ENCODE measurements at places on chromosomes 4 and X. TPM values are rescaled to one million over a fixed set of nuclear protein-coding genes. Genes with fewer than 3 reads are reported as not detected.

DNA sequence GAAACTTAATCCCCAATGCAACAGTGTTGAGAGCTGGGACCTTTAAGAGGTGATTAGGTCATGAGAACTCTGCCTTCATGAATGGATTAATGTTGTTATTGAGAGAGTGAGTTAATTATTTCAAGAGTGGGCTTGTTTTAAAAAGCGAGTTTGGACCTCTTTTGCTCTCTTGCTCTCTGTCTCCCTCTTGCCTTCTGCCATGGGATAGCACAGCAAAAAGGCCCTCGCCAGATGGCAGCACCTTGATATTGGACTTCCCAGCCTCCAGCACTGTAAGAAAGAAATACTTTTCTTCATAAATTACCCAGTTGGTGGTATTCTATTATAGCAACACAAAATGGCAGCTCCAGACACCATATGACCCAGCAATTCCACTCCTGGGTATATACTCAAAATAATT is 7.0 kb upstream of the ATP6AP2 start:
- no peaks in the 10 kb centered on the region for H3K27me3 ChIP-seq
- H3K4me3 ChIP-seq = no peak overlapping the region
- H3K36me3 ChIP-seq = no peaks in the 10 kb centered on the region
- H3K27ac ChIP-seq = no peak overlapping the region
- peaks cover 11% of the 10 kb centered on the region for H3K4me1 ChIP-seq

DNA sequence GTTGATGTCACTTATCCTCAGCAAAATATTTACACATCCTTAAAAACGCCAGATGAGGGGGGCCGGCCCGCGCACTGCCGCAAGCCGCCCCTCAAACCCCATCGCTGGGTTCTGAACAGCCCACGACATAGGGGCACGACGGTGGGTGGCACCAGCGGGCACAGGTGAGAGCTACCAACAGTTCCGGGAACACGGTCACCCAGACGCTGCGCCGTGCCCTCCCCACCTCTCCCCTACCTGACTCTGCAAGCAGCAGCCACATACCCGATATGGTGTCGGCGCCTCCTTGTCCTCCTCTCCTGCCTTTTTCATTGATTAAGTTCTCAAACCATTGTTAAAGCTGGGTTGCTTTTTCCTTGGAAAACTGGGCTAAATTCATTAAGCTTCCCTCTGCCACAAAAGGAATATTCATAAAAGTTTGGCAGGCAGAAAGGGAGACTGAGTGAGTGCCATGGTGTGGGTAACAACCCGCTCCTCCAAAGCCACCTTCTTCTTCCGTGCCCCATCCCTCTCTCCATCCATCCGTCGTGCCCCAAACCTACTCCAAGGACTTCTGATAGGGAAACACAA is 1.4 kb downstream of the RAI2 start:
- no peak overlapping the region for H3K27ac ChIP-seq
- H3K4me1 ChIP-seq = no peaks in the 10 kb centered on the region
- no peak for DNase-seq
- H3K27me3 ChIP-seq = peaks cover 5% of the 10 kb centered on the region
- no peaks in the 10 kb centered on the region for H3K36me3 ChIP-seq

DNA sequence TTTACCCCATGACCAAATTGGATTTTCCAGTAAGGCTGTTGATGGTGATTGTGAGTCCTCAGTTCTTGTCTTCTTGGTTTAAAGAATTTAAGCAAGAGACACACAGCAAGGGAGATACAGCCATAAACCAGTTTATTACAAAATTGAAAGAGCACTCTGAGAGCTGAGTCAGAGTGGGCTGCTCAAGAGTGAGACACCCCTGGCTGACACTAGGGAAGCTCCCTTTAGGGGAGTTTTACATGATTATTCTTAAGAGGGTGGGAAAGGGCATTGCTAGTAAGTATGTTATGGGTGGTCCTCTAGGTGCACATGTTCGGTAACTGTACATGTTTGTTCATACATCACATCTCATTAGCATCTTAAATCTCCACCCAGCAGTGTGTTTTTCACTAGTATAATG is 18.8 kb upstream of the ZNF81 start:
- no peaks in the 10 kb centered on the region for H3K27me3 ChIP-seq
- no peak overlapping the region for H3K4me3 ChIP-seq
- H3K27ac ChIP-seq = no peak overlapping the region
- DNase-seq = no peak
- H3K36me3 ChIP-seq = no peaks in the 10 kb centered on the region
- H3K4me1 ChIP-seq = no peaks in the 10 kb centered on the region

DNA sequence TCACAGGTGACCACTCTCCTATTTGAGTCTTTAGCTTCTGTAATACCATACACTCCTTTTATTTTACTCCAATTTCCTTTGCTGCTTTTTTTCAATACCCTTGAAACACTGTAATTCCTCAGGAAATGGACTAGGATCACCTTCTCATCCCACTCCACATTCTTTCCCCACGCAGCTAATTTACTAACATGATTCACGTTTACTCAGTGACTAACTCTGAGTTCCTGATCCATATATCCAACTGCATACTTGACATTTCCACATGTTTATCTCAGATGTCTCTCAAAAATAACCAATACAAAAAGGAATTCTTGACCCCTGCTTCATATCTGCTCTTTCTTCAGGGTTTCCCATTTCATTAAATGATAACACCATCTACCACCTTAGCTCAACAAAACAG is 19.9 kb downstream of the RPS6KA6 start:
- no peaks in the 10 kb centered on the region for H3K4me1 ChIP-seq
- H3K36me3 ChIP-seq = no peaks in the 10 kb centered on the region
- no peak for DNase-seq
- no peak overlapping the region for H3K27ac ChIP-seq
- H3K27me3 ChIP-seq = no peaks in the 10 kb centered on the region

DNA sequence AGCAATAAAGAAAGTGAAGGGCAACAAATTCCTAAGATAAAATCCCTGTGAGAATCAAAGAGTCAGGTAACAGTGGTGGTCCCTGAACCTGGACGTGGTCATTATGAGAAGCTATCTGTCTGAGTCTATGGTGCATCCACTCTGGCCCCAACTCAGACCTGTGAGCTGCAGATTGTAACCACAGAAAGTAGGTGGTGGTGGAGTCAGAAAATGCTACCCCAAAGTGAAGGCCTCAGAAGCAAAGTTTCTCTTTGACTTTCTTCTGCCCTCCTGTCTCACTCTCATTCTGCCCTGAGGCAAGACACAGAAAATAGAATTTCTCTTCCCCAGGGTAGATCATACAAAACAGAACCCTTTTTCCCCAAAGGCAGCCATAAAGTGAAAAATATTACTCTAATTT is 84.1 kb upstream of the NEIL3 start:
- no peak overlapping the region for H3K27ac ChIP-seq
- no peaks in the 10 kb centered on the region for H3K4me1 ChIP-seq
- DNase-seq = no peak
- no peaks in the 10 kb centered on the region for H3K36me3 ChIP-seq
- H3K4me3 ChIP-seq = no peak overlapping the region

DNA sequence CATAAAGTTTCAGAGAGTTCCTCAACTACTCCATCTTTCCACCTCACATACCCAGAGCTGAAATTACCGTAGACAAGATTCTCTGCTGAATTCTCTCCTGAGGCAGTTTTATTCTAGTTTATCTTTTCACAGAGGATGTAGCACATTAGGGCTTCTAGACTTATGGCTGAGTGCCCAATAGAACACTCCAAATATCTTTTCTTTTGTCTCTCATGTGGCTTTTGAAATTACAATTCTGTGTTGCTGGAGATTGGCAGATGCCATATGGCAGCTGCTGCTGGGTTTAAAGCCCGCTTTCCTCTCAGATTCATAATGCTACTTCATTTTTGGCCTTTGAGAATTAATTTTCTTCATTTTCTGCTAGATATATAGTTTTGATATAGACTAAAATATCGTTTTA is 107.6 kb upstream of the BANK1 start:
- no peak overlapping the region for H3K27ac ChIP-seq
- no peaks in the 10 kb centered on the region for H3K27me3 ChIP-seq
- H3K36me3 ChIP-seq = no peaks in the 10 kb centered on the region
- DNase-seq = no peak

DNA sequence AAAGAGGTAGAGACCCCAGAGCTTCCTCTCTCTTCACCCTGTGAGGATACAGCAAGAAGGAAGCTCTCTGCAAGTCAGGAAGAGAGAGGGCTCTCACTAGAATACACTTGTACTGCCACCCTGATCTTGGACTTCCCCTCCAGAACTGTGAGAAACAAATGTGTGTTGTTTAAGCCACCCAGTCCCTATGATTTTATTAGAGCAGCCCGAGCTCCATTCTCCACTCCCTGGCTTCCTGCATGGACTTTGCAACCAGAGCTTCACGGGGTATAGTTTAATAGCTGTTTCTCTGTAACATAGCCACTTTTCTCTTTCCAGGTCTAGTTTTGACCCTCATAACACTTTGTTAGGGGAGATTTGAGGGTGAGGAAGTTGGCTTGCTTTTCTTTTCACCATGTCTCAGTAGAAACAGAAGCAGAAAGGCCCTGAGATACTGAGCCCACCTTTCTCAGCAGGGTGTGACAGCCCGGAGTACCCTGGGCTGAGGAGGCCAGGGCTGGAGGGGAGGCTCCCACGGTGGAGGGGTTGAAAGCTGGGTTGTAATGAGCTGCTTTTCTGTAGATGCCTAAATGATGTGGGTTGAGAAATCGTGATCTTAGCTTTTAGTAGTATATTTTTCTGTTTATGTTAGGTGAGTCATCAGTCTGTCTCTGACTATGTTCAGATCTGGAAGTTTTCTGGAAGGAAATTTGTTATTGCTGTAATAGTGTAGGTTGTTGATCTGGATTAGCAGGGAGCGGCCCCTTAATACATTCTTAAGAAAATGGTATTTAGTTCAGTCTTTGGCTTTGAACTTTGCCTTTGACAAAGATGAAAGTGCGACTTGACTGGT is 118.6 kb downstream of the PTTG2 start:
- H3K27me3 ChIP-seq = no peaks in the 10 kb centered on the region
- H3K4me3 ChIP-seq = no peak overlapping the region
- peak overlapping the region; percentile 1 for H3K27ac ChIP-seq
- peaks cover 17% of the 10 kb centered on the region for H3K36me3 ChIP-seq
- DNase-seq = no peak

- no peak overlapping the region for H3K4me3 ChIP-seq
- no peaks in the 10 kb centered on the region for H3K4me1 ChIP-seq
- no peak overlapping the region for H3K27ac ChIP-seq
- H3K36me3 ChIP-seq = no peaks in the 10 kb centered on the region
Observed at GRCh38 chr4:124219389-124219788, 493.1 kb downstream of the ANKRD50 start.

DNA sequence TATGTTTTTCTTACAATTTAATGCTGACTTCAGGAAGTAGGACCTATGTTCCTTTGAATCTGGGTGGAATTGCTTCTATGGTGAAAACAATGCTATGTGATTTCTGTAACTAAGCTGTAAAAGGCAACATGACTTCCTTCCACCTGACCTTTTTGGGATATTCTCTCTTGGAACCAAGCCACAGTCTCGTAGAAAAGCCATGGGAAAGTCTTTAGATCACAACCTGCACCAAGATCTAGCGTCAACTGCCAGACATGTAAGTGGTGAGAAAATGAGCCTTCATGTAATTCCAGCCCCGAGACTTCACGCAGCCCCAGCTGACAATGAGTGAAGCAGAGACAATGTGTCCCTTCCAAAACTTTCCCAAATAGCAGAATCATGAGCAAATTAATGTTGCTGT is 297.0 kb upstream of the DCAF8L1 start:
- H3K4me3 ChIP-seq = no peak overlapping the region
- no peaks in the 10 kb centered on the region for H3K4me1 ChIP-seq
- DNase-seq = no peak
- H3K36me3 ChIP-seq = no peaks in the 10 kb centered on the region
- H3K27me3 ChIP-seq = no peaks in the 10 kb centered on the region
- H3K27ac ChIP-seq = no peak overlapping the region

DNA sequence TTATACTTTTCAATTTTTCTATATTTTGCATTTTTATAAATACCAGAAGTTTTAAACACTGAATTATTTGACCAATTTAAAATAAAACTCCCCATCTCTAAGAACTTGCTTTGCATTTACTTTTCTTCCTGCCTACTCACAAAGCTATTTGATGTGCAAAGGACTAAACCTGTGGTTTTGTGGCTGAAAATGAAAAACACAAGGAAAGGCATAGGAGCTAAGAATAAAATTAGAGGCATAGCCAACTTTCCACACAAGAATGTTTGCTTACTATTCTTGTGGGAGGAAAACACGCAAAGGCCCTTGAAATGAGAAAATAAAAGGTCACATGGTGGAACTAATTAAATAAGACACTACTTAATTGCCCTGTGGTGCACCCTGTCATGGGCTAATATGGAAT is 221.2 kb downstream of the KLHL13 start:
- H3K36me3 ChIP-seq = no peaks in the 10 kb centered on the region
- no peak overlapping the region for H3K27ac ChIP-seq
- H3K4me1 ChIP-seq = no peaks in the 10 kb centered on the region
- no peaks in the 10 kb centered on the region for H3K27me3 ChIP-seq

GRCh38 chrX:39674490-39675161 is 423.1 kb downstream of the BCOR start:
- no peaks in the 10 kb centered on the region for H3K27me3 ChIP-seq
- H3K27ac ChIP-seq = no peak overlapping the region

- DNase-seq = no peak
- H3K27me3 ChIP-seq = no peaks in the 10 kb centered on the region
- no peaks in the 10 kb centered on the region for H3K36me3 ChIP-seq
- H3K4me3 ChIP-seq = no peak overlapping the region
- no peak overlapping the region for H3K27ac ChIP-seq
Observed at GRCh38 chrX:40343319-40343718, 237.5 kb upstream of the ATP6AP2 start.

- H3K27me3 ChIP-seq = no peaks in the 10 kb centered on the region
- H3K4me1 ChIP-seq = no peaks in the 10 kb centered on the region
- no peak overlapping the region for H3K4me3 ChIP-seq
Observed at GRCh38 chr4:40990236-40990898, 224.0 kb downstream of the APBB2 start.

DNA sequence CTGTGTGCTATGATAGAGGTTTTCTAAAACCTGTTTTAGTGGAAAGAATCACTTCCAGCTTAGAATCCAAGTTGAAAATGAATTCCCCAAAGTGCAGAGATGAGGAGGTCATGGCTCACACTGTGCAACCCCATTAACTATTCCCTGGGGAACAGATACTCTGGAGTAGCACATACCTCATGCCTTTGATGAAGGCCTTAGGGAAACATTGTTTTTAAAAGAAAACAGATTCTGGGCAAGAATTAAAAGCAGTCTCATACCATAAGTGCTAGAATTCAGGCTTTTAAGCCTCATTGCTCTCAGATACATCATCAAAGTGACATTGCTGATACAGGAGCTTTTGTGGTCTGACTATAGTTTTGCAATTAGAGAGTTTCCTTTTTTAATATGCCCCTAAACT is 115.1 kb downstream of the NDST4 start:
- no peaks in the 10 kb centered on the region for H3K36me3 ChIP-seq
- no peak overlapping the region for H3K27ac ChIP-seq
- H3K4me3 ChIP-seq = no peak overlapping the region
- DNase-seq = no peak
- H3K4me1 ChIP-seq = no peaks in the 10 kb centered on the region

GRCh38 chr4:186604124-186604807 is 48.9 kb upstream of the MTNR1A start:
- DNase-seq = no peak
- H3K27me3 ChIP-seq = no peaks in the 10 kb centered on the region
- no peaks in the 10 kb centered on the region for H3K36me3 ChIP-seq
- no peak overlapping the region for H3K27ac ChIP-seq
- H3K4me1 ChIP-seq = no peaks in the 10 kb centered on the region

Gene RENBP
- 28.0 TPM for polyA plus RNA-seq

Gene PIR
- not detected for polyA plus RNA-seq

Gene FRMD7
- not detected for polyA plus RNA-seq

Gene FDCSP
- not detected for polyA plus RNA-seq

Gene HTATSF1
- 1.6 TPM for polyA plus RNA-seq

Gene ARX
- not detected for polyA plus RNA-seq

Gene FATE1
- not detected for polyA plus RNA-seq

Gene SERTM2
- not detected for polyA plus RNA-seq

Gene NMU
- polyA plus RNA-seq = not detected

Gene TMPRSS11B
- polyA plus RNA-seq = not detected

Data from B cell (primary cell).